Caki2 (cell line): ENCODE measurements at places on chromosomes 6 and 20.

GRCh38 chr6:124858564-124858963 lies 103.7 kb upstream of the RNF217 start:
- no peak for DNase-seq

DNA sequence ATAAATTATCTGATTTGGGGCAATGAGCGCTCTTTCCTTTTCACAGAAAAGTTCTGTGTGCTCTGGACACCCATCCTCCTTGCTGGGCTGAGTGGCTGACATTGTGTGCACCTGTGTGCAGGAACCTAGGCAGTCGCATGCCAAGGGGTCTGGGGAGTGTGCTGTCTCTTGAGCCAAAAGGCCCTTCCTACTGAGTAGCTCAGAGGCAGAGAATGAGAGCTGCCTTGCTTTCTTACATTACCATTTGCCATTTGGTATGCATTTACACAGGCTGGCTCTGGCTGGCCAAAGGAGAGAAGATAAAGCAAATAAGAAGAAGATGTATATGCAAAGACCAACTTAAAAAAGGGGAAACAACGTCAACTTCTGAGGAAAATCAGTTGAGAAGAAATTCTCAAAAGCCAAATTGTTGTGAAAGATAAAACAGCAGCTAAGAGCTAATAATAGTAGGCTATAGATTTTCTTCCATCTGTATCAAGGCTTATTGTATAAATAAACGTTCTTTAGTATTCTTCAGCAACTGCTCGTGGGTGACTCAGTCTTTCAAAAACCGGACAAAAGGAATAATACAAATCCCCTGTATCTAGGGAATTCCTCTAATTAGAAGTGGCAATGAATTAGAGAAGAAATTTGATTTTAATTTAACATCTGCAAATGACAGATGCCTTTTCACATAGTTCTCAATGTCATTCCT lies 121.9 kb downstream of the INSM1 start:
- DNase-seq, result no peak

- no peak for DNase-seq
Measured at GRCh38 chr20:56195946-56196345, 52.6 kb upstream of the MC3R start.

DNA sequence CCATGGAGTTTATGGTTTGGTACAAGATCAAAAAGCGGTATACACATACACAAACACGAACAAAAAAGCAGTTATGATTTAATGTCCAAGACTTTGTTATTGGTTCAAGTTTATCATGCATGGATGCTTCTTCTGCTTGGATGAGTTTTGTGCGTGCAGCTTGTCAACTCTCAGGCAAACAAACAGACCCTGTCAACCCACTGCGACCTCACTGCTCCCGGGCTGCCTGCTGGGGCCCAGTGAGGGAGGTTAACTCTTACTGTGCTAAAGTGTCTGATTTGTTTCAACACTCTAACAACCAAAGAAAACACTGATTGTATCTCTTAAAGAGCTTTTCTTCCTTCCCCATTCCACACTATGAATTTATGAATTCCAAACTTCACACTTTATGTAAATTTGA lies 26.8 kb upstream of the DDR1 start:
- no peak for DNase-seq

DNA sequence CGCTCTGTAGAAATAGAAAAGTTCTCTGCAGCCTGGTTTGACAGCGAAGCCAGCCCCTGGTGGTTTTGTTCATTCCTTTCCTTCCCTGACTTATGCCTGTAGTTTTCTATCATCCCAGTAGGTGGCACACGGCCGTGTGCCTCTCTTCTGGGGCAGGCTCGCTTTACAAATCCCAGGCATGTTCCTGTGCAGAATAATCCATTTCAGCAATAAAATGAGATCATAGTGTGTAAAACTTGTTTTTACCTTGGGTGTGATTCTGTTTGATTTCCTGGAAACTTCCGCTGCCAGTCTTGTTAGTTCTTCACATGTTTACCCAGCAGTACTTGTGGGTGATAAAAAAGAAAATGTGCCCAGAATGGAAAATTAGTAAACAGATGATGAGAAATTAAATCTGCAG lies 7.4 kb upstream of the INSM1 start:
- DNase-seq, result peak; percentile 53

GRCh38 chr20:23645575-23645974 lies 7.8 kb upstream of the CST3 start:
- no peak for DNase-seq

DNA sequence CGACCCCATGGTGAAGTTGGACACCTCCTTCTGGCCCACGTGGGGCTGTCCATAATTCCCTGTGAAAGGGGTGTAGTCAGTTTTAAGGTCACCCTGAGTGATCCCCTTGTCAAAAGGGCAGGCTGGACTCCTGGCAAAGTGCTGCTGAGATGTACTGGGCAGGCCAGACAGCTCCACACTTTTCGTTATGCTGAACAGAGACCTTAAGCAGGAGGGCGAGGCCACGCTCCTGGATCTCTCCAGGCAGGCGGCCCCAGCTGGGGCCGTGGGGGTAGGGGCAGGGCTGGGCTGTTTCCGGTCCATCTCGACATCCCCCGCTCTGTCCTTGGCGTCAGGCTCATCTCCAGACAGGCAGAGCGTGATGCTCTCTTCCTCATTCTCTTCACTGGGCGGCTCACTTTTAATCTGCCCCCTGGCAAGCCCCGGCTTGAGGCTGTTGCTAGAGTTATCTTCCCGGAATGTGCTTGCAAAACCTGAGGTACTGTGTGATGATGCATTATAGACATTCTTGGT lies 56.7 kb downstream of the GJA10 start:
- no peak for DNase-seq

DNA sequence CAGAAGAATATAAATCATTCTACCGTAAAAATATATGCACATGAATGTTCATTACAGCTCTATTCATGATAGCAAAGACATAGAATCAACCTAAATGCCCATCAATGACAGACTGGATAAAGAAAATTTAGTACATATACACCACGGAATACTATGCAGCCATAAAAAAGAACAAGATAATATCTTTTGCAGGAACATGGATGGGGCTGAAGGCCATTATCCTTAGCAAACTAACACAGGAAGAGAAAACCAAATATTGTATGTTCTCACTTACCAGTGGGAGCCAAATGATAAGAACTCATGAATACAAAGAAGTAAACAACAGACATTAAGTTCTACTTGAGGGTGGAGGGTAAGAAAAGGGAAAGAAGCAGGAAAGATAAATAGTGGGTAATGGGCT lies 8.4 kb downstream of the KHDC1L start:
- no peak for DNase-seq

- DNase-seq, result peak; percentile 35
Measured at GRCh38 chr6:139569566-139569965, 195.1 kb upstream of the CITED2 start.

DNA sequence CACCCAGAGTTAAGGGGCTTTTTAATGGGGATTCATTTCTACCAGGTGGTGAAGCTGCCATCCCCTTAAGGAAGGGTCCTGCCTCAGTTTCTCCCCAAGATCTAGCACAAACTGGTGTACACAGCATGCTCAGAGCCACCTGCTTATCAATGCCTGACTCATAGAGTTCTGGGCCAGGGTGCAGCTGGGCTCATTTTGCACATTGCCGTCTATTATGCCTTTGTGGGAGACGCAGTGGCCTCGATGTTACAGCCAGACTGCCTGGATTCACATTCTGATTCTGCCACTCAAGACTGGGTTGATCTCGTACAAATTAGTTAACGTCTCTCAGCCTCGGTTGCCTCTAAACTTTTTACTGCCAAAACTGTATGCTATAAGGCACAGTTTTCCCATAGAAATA lies 365.7 kb downstream of the ZFAND3 start:
- no peak for DNase-seq

GRCh38 chr20:23666698-23667097 lies 22.1 kb downstream of the CST4 start:
- DNase-seq, result no peak

DNA sequence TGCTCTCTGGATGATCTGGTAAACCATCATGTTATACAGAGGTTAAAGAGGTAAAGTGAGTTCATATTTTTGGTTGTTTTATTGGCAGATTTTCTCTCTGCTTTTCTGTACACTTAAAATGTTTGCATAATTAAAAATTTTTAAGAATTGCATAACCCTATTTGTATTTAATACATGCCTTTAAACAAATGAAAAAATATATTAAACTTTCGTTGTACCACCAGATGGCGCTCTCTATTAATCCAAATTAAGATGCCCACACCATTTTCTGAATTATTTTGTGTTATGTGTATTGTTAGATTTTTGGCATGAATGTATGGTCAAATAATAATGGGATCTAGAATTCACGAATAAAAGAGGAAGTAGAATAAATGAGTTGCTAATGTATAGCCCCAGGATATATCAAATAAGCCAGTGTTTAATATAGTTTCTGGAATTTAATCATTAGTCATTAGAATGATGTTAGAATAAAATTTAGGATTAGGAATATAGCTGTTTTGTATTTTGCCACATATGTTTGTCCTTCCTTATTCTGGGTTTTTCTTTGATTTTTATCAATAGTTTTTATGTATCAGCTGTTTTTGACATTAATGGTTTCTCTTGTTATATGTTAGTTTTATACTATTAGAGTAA lies 38.9 kb downstream of the SMAP1 start:
- DNase-seq, result peak; percentile 9

DNA sequence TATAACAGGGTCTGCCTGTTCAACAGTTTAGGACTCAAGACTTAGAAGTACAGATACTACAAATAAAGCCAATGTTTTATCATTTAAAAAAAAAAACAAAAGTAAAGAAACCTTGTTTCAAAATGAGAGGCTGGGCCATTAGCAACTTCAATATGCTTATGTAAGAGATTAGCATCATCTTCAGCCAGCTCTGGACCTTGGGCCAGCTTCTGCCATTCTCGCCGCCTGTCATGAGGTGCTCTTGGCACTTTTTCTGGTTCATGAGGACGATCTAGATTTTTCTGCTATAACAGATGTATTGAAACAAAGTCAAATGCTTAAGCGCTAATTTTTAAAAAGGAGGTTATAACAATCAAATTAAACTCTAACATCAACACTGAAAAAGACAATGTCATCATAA lies 74.2 kb downstream of the WASF1 start:
- DNase-seq, result no peak

DNA sequence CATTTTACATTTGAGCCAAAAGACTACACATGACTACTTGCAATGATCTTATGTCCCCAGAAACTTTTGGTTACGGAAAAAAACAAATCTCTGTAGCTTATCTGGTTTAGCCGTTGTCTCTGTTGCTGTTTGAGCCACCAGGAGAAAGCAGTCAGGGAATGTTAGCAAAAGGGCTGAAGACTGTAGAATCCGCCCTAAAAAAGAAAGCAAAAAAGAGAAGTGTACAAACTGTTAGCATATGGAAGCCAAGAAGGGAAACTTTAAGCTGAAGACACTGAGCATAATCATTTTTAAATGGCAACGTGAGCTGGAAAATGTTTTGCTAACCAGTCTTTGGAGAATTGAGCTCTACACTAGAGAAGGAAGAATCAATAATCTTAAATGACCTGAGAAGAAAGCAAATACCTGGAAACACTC lies 69.9 kb upstream of the MYLIP start:
- no peak for DNase-seq

- DNase-seq, result peak; percentile 89
Measured at GRCh38 chr6:16684896-16685554, 76.2 kb downstream of the ATXN1 start.

DNA sequence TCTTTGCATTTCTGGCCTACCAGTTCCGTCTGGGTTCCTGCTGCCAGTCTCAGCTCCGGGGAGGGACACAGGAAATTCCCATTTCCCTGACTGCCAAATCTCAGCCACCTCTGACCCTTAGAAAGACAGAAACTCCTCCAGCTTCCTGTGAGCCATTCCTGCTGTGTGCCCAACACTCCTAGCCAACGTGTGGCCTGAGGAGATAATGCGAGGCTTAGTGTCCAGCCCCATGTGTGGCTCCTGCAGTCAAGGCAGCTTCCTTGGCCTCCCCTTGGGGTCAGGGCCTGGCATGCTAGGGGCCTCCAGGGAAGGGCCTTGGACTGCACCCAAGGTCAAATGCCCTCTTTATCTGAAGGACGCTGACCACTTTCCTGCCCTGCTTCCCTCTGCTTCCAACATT lies 45.1 kb downstream of the MAFB start:
- DNase-seq, result no peak

DNA sequence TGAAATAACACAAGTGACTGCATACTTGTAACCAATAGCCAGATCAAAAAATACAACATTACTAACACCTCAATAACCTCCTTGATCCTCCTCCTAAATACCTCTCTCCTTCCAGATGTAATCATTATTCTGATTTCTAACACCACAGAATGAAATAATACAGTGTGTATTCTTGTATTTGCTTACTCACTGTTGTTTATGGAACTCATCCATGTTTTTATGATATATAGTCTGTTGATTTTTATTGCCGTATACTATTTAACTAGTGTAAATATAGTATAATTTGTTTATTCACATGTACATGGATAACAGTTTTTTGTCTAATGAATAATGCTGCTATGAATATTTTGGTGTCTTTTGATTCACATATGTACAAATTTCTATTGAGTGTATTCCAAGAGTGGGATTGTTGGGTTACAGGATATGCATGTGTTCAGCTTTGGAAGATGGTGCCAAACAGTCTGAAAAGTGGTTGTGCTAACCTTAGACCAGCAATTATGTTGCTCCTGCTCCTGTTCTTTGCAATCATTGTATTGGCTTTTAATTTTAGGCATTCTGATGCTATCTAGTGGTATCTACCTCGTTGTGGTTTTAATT lies 11.5 kb downstream of the TTK start:
- no peak for DNase-seq

DNA sequence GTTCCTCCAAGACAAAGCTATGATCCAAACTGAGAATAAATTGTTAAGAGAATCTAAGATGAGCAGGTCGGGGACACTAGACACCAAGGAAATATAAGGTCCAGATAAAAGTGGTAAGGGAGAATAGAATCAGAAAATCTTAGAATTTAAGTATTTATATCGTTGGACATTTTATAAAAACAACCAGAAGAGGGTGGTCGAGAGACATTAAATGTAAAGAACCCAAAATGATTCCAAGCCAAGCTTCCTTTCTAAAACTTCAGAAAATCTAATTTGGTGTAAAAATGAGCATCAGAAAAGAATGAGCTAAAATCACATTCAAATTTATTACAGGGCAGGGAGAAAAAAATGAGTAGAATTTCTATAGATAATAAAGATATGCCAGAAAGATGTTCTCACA lies 97.8 kb upstream of the OGFRL1 start:
- DNase-seq, result no peak

DNA sequence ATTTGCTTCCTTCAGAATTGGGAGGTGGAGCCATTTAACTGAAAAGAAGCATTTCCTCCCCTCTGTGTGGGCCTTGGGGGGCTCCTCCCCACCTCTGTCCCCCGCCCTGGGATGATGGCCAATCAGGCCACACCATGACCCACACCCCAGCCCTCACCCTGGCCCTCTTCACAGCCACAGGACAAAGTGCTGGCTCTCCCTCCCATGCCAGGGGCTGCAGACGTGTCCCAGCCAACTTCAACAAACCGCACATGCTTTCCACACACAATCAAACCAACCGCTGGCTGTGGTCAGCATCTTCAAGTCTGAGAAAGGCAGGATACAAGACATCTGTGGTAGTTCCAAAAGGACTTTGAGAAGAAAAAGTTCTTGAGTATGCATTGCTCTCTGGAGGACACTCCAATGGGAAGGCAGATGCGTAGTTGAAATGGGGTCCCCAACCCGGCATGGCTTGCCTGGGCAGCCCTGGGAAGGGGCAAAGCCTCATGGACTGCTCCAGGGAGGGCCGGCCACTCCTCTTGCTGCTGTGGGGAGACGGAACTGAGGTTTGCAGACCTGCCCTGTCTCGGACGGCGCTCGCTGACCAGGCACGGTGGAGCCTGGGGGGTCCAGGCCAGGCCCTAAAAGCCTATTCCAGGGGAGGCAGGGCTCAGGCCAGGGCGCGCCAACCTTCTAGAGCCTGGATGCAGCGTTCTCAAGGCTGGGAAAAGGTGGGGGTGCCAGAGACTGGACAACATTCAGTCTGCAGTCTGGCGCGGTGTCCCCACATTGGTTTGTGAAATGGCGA lies 12.2 kb downstream of the TTLL2 start:
- no peak for DNase-seq
